Stimulated activated naive CD4-positive, alpha-beta T cell (primary cell): ENCODE measurements at places on chromosomes 2 and 18.

DNA sequence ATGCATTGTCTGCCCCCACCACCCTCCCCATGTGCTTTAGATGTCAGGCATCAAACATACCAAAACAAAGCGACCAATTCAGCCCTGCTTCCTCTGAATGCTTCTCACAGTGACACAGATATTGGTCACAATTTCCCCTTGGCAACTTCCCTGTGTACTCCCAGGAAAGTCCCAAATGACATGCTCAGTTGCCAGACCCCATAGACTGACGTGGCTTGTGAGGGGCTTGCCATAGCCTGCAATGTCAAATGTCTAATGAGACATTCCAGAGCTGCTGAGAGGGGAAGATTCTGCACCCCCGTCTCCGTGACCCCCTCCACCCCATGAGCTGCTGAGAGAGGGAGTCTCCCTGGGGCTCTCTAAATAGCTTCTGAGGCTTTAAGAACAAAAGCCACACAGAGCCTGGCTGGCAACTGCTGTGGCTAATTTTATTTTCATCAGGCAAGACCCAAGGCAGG lies 47.3 kb downstream of the RFTN2 start:
- no peak for DNase-seq

DNA sequence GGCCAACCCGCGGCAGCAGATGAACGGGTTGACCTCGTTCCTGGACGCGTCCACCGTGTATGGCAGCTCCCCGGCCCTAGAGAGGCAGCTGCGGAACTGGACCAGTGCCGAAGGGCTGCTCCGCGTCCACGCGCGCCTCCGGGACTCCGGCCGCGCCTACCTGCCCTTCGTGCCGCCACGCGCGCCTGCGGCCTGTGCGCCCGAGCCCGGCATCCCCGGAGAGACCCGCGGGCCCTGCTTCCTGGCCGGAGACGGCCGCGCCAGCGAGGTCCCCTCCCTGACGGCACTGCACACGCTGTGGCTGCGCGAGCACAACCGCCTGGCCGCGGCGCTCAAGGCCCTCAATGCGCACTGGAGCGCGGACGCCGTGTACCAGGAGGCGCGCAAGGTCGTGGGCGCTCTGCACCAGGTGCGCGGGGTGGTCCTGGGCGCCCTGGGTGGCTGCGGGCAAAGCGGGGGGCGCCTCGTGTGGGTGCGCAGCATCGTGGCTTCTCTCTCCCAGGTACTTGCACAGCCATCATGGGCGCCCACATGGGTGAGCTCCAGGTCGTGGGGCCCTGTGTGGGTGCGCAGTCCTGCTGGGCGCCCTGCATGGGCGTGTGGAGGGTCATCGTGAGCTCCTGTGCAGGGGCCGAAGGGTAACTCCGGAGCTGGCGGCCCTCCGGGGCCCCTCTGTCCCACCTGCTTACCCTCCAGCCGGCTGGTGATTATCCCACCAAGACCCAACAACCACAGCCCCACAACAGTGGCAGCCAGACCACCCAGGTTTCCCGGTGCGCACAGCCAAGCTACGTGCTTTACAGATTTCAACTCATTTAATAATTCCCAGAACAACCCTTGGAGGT lies 64.2 kb downstream of the TPO start:
- no peak for DNase-seq

- DNase-seq: no peak
Observed at GRCh38 chr2:23131066-23131575, 253.9 kb upstream of the KLHL29 start.

- DNase-seq: peak; percentile 88
Observed at GRCh38 chr2:143128681-143129580, at the start of gene ARHGAP15. Gene ARHGAP15, plus strand, starts transcription at chr2:143129419.

DNA sequence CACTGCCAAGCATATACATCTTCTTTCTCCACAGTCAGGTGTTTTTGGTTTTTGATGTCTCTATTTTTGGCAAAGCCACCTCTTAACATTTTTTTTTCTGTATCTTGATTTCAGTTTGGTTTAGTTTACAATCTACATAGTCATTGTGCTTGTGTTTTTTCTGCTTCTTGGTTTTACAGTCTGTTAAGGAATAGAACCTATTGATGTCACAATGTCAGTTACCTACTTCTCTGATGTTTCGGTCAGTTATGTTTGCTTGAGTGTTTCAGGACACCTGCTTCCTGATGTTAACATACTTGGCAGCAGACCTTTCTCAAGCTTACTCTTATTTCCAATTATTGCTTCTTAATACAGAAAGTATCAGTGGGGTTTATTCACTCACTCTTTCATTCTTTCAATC lies 253.3 kb downstream of the SPAG16 start:
- no peak for DNase-seq

GRCh38 chr18:5444847-5445246 lies 99.0 kb downstream of the EPB41L3 start:
- no peak for DNase-seq

DNA sequence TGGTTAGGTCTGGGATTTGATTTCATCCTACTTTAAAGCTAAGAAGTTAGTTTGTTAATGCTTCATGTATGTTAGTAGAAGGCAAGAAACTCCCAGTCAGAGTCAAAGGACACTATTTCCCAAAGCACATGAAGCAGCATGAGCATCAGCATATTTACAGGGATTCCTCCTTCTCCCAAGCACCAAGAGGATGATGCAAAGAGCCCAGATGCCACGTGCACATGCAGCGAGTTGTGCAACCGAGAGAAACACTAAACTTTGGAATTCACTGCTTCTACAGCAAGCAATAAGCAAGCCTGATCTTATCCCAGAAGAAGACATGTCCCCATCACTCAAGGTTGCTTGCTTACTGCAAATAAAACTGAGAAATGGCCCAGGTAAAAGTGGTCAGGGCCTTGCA lies 32.5 kb downstream of the CPO start:
- DNase-seq: no peak
